T-helper 9 cell (primary cell): ENCODE measurements at places on chromosomes 1 and 21.
A peak's percentile ranks its signal among the peaks of the same experiment; 100 is the strongest.

DNA sequence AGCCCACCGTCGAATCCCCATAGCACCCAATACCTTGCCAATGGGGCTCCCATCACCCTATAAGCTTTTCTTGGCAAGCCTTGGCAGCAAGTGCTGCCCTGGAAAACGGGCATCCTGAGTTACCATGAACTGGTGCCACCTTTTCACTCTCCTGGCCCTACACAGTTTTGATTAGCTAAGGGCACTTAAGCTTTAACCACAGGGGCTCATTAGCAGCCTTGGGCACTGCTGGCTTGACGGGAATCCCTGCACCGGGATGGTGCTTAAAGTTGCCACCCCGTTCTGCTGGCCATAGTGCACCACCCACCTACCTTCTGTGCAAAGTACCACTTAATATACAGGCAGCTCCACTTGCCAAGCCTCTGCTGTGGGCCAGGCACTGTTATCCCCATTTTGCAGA lies 13.7 kb downstream of the PARS2 start:
- no peak for DNase-seq

DNA sequence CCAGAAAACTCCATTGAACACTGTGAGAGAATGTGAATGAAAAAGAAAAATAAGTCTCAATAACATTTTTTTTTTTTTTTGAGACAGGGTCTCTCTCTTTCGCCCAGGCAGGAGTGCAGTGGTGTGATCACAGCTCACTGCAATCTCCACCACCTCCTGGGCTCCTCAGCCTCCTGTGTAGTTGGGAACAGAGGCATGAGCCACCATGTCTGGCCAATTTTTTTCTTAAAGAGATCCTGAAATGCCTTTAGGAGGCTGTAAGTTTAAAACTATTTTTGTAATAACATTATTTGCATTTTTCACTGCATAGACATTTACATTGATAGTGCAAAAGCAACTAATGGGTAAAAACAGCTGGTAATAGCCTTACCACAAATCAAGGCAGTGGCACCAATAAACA lies 35.3 kb downstream of the GDAP2 start:
- DNase-seq, result no peak

GRCh38 chr1:203290261-203291089 lies 14.8 kb upstream of the BTG2 start:
- DNase-seq, result peak; percentile 98

GRCh38 chr1:207156826-207157225 lies 52.8 kb downstream of the C4BPA start:
- DNase-seq, result no peak

DNA sequence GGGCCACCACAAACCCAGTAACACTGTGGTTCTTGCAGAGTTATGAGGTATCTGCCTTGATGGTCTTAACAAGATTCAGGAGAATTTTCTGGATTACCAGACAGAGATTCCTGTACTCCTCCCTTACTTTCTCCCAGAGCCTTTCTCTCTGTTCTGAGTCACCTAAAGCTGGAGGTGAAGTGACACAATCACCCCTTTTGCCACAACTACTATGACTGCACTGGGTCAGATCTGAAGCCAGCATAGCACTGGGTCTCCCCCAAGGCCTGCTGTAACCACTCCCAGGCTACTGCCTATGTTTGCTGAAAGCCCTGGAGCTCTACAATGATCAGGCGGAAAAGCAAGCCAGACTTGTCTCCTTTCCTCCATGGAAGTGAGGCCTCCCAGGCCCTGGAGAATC lies 156.7 kb upstream of the NEGR1 start:
- DNase-seq, result no peak

GRCh38 chr21:34086887-34087306 lies 13.5 kb downstream of the MRPS6 start:
- DNase-seq, result no peak

GRCh38 chr1:33895396-33895795 lies 31.5 kb downstream of the HMGB4 start:
- DNase-seq, result no peak

DNA sequence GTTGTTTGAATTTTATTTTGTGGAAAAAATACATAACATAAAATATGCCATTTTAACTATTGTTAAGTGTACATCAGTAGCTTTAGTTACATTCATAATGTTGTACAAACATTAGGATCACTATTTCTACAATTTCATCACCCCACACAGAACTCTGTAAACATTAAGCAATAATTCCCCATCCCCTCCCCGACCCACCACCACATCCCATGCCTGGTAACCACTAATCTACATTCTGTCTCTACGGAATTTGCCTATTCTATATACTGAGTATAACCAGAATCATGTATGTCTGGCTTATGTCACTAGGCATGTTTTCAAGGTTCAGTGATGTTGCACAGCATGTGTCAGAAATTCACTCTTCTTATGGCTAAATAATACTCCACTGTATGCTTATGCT lies 47.7 kb downstream of the CDC42BPA start:
- no peak for DNase-seq

DNA sequence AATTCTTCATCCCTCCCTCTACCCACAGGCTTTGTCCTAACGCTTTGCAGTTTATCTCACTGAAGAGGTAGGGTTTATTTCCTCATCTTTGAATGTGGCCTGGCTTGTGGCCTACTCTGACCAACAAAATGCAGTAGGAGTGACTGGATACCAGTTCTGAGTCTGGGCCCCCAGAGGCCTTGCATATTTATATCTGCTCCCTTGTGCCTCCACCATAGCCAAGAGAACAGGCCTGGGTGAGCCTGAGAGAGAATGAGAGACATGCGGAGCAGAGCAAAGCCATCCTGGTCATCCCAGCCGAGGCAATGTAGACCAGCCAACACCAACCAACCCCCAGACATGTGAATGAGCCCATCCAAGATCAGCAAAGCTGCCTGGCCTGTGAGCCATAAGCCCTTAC lies 30.3 kb downstream of the SMIM12 start:
- no peak for DNase-seq

- no peak for DNase-seq
Measured at GRCh38 chr1:192732787-192733186, 76.1 kb upstream of the RGS2 start.

GRCh38 chr21:27806281-27806680 lies 839.4 kb upstream of the ADAMTS5 start:
- DNase-seq, result no peak

DNA sequence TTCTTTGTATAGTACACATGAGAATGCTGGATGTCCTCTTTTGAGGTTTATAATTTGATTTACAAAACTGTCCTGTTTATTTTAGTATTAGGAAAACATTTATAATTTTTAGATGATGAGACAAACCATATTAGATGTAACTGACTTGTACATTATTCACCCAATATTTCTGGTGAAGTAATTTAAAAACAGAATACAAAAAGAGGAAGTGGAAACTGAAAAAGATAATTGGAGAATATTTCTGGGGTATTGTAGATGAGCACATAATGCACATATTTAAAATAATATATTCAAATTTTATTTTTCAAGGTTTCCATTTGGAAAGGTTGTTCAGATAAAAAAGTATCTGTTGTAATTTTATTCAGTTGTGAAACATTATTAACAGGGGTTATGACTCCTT lies 40.7 kb downstream of the XPR1 start:
- no peak for DNase-seq

- DNase-seq, result no peak
Measured at GRCh38 chr1:229015806-229016205, 255.1 kb upstream of the RAB4A start.

DNA sequence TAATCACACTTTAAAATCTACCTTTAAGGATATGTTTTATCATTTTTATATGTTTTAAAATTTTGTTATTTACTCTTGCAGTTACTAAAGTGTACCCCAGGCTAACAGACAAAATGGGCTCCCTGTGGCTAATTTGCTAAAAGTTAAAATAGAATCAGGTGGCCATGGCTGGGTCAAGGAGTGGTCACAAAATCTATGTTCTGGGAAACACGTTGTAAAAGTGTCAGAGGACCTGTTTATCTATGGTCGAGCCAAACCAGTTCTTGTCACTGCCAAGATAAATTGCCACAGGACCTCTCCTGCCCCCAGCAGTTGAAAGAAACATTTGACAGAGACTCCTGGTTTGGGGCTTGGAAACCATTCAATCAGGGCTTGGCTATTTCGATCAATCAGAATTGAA lies 21.2 kb upstream of the TTLL7 start:
- DNase-seq, result no peak

DNA sequence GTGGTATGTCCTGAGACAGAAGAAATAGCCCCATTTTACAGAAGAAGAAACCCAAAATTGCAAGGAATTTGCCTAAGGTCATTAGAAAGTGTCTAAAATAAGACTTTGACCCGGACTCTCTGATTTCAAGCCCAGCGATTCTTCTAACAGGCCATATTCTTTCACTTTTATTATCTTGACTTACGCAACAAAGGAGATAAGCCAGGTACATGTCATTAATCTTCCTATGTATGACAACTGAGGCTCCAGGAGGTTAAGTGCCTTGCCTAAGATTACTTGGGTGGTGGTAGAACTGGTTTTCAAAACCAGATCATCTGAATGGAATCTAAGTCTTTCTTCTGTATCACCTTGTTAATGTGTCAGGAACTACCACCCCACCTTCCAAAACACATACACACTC lies 124.3 kb downstream of the PBX1 start:
- no peak for DNase-seq

- DNase-seq, result no peak
Measured at GRCh38 chr1:7379441-7379971, 391.6 kb upstream of the VAMP3 start.

- no peak for DNase-seq
Measured at GRCh38 chr1:89635825-89636815, 3.2 kb downstream of the LRRC8C start.

- no peak for DNase-seq
Measured at GRCh38 chr1:107436552-107437241, 295.9 kb downstream of the NTNG1 start.

DNA sequence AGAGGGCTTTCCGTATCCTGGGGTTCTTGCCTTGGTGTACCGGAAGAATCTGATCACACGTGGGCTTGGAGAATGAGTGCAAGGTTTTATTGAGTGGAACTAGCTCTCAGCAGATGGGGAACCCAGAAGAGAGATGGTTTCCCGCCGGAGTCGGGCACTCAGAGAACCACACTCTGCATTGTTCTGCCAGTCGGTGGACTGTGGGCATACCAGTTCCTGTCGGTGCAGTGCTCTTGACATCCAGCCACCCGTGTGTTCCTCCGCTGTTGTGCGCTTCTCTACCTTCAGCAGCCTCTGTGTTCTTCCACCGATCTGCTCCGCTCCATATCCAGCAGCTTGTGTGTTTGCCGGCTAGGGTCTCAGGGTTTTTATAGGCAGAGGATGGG lies 10.8 kb upstream of the PPIE start:
- DNase-seq, result no peak

GRCh38 chr1:187943606-187944403 lies 1115.1 kb downstream of the PLA2G4A start:
- no peak for DNase-seq

- DNase-seq, result no peak
Measured at GRCh38 chr1:176656257-176656995, 193.5 kb downstream of the PAPPA2 start.

DNA sequence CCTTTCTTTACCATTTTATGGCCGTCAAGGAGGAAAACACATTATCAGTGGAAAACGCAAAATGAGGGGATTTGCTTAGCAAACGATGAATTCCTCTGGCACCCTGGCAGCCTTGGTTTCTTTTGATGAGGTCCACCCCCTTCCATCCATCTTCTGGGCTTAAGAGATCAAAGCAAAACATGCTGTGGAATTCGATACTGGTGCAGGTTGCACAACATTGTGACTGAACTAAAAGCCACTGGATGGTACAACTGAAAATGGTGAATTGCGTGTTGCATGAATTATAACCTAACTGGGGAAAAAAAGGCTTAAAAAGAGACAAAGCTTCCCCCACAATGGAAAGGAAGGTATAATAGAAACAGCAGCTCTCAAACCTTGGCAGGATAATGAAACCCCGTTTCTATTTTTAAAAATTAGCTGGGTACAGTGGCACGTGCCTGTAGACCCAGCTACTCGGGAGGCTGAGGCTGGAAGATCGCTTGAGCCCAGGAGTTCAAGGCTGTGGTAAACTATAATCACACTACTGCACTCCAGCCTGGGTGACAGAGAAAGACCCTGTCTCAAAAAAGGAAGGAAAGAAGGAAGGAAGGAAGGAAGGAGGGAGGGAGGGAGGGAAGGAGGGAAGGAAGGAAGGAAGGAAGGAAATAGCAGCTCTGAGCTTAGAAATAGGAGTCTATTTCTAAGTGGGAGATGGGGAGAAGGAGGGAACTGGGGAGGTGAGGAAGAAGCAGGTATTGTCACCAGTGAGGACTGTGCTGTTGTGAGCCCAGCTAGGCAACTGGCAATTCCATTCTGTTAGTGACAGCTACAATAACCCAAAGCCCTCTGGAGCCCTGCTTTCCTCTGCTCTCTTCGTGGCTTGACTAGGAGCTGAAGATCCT lies 29.0 kb upstream of the LGALS8 start:
- DNase-seq, result no peak

GRCh38 chr1:208132287-208132882 lies 111.8 kb downstream of the PLXNA2 start:
- peak; percentile 31 for DNase-seq

GRCh38 chr1:167251472-167251871 lies 30.8 kb downstream of the POU2F1 start:
- DNase-seq, result no peak

GRCh38 chr21:45386728-45387371 lies 18.1 kb upstream of the COL18A1 start:
- DNase-seq, result no peak

DNA sequence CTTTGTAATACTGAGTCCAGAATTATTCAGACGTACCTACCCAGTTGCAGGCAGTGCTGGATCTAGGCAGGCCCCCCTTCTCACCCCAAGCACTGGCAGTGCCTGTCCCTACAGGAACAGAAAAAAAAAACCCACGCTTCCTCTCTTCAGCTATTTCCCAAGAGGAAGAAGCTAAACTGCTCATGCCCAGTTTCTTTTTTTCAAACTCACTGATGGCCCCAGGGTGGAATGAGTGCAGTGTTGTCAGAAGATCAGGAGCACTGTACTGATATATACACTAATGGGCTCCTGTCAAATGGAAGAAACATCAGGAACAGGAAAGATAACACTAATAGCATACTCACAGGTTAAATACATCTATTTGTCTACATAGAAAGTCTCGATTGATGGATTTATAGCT lies 28.2 kb upstream of the DOCK7 start:
- no peak for DNase-seq

GRCh38 chr1:203306965-203307541 lies 1.7 kb downstream of the BTG2 start:
- no peak for DNase-seq

GRCh38 chr1:9455487-9456234 lies 83.6 kb upstream of the SLC25A33 start:
- DNase-seq, result peak; percentile 60
